ENCODE measurements at places on chromosomes 16 and 17.

DNA sequence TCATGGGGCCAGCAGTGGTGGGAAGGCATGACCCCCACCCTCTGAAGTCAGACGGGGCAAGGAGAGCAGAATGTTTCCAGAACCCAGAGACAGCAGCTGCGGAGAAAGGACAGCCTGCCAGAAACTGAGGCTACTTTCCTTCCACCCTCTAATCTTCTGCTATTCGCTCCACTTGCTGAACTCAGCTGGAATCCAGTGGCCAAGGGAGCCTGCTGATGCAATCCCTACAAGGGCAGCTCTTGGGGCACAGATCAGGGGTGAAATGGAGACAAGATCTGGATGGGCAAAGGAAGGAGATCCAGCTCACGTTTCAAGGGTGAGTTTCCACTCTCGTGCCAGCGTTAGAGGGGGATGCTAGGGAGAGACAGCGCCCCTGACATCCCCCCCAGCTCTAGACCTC, 479.1 kb downstream of the SLC39A11 start:
- no peak for DNase-seq

GRCh38 chr17:74875155-74875976, 2.6 kb upstream of the FDXR start:
- no peak for DNase-seq

DNA sequence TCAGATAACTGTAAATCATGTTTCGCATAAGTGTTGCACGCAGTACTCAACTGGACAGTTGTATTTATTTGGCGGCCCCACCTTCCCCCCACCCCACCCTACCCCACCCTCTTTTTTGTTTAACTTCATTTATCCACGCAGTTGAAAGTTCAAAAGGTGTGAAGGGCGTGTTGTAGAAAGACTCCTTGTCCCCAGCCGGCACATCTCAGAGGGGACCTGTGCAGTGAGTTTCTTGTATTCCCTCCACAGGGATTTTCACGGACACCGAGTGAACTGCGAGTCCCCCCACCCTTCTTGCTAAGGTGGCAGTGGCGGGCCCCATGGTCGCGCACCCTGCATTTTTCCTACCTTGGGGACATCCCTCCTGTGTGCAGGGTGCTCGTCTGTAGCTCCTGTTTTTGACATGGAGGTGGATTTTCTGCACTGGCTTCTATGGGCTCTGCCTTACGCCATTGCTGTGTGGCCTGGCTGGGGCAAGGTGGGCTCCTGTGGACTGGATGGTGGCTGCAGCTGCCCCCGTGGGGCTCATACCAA, 36.2 kb downstream of the ADCY7 start:
- no peak for DNase-seq

- no peak for DNase-seq
These were observed 30.7 kb upstream of the EIF1 start for GRCh38 chr17:41657936-41658335.

DNA sequence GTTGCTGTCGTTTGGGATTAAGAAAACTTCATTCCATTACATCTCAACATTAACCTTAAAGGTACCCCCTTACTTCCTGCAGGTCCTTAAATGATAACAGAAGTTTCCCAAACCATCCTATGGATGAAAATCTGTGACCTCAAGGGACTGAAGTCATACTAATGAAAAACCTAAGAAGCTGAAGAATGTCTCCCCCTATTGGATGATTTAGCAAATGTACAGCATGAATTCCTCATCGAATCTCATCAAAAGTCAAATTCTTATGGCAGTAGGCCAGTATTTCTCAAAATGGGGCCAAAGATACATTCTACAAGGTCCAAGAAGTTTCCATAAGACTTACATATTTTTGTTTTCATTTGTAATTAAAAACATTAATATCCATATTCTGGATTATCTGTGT, 13.5 kb downstream of the SCO1 start:
- DNase-seq = no peak

DNA sequence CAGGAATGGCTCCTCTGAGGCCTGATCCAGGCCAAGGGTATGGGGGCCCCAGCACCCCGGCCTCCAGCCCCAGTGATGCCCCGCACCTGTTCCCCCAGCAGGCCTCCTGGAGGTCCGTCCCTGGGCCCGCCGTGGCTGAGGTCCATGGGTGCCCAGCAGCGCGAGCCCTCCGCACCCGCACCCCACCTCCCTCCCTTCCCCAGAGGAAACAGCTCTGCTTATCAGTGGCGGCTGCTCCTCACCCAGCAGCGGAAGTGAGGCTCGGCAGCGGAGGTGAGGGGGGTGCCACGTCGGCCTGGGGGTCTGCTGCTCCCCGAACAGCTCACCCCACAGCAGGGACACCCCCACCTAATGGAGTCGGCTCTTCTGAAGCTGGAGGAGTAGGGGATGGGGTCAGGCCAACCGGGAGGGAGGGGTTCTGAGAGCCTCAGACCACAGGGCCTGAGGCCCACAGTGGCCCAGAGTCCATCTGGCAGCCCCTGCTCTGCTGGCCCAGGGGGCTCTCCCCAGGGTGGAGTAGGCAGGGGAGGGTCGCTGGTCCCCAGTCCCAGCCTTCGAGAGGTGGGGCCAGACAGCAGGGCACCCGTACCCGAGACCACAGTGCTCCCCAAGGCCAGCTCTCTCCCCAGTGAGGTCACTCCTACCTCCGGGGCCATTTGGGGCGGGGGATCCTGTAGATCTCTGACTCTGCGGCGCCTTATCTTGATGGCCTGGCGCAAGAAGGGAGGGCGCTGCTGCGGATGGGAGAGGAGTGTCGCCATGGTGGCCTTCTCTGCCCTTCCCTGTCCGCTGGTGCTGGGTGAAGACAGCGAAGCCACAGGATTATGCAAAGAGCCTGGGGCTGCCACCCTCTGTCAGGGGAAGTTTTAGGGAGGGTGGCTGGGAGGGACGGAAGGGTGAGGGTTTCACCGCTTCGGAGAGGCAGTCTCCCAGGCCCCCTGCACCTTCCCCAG, at the start of gene UNC13D:
TSS of gene UNC13D (minus strand) at position 828 of the 953 bp plus-strand sequence. CDS start at position 761, 67 bp downstream.
- DNase-seq = peak; percentile 67

DNA sequence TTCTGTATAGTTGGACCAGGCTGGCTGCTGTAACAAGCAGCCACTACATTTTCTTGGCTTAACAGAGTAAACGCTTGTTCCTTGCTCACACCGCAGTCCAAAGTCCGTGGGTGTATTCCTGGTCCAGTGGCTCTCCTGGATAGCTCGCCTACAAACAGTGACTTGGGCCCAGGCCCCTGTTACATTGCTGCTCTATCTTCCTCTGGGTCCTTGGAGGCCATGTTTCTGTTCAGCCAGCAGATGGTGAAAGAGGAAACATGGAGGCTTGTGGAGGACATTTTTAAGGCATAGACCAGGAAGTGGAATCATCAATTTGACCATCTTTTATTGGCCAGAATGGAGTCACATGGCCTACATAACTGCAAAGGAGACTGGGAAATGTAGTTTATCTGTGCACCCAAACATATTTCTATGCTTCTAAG, 55.1 kb downstream of the ATP2C2 start:
- no peak for DNase-seq

DNA sequence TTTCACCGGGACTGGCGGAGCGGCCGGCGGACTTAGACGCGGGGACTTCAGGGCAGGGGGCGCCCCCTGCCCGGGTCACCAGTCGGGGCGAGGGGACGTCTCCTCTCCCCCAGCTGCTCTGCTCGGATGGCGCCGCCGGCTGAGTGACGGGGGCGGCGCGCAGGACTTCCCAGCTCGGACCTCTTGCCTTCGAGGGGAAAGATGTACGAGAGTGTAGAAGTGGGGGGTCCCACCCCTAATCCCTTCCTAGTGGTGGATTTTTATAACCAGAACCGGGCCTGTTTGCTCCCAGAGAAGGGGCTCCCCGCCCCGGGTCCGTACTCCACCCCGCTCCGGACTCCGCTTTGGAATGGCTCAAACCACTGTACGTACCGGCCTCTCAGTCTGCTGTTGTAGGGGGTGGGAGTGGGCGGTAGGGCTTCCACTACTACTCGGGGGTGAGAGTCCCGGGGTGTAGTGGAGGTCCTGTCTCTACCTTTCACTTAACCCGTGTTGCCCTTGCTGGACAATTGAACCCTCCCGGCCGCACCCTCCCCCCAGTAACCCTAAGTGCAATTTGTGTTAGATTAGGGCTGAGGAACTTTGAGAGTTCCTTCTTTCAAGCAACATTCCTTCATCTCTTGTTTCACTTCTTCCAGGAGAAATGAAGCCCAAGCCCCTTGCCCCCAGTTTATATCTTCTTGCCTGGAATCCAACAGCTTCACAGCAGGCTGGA, 21.9 kb downstream of the GJD3 start:
- no peak for DNase-seq

DNA sequence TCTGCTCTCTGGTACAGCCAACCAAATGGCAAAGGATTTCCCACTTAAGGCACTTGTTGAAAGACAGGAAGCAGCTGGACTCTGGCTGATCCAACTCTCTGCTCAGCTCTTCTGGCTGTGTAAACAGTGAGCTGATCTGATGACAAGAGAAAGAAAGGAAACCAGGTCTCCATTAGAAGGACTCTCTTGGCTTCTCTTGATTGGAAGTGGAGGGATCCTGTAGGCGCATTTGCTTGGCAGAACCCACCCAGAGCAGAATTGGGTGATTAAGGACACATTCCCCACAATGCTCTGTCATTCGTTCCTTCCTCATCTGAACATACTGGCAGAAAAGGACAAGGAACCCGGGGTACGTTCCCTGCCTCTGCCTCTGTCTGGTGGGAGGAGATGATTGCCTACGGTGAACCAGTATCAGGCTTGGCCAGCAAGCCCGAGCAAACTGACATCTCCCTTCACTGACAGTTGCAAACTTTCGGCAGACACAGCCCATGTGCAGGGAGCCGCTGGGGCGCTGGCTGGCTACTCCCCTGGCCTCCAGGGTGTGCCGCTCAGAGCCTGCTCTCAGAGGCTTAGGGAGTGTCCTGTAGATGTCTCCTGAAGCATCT, 29.1 kb downstream of the LDHD start:
- DNase-seq = no peak

DNA sequence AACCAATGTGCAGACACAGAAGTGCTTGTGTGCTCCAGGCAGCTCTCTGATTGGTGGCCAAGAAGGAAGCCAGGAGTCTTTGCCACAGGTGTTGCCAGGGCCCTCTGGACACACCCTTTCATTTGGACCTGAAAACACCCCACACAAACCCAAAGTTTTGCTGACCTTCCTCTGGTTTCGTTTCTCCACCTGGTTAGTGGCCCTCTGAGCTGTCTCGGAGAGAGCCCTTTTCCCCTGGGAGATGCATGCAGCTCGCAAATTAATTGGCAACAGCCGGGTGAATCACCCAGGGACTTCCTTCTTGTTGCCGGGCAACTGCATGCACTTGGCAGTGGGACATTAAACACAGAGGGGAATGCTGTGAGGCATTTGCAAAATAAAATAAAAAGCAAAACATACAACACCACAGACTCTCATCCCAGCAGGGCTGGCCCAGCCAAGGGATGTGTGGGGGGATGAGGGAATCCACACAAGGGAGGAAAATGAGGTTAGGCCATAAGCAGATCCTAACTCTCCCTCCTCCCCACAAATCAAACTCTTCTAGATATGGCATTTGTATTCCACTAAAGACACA, 286.6 kb downstream of the SOX9 start:
- no peak for DNase-seq

DNA sequence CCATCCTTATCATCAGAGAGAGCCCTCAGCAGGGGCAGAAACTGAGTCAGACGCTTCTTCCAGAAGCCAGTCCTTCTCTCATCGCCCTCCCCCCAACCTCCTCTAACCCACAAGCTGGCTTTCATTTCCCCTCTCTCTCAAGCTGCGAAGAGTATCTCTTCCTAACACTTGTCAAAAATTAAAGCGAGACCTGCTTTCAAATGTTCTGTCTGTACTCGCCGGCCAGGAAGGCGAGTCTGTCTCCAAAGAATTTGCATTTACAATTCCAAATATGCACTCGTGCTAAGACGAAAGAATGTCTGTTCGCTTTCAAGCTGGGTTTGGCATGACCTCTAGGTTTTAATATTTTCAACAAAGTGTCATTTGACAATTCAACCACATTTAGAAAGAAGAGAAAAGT, 140.4 kb downstream of the RGS9 start:
- DNase-seq = no peak

DNA sequence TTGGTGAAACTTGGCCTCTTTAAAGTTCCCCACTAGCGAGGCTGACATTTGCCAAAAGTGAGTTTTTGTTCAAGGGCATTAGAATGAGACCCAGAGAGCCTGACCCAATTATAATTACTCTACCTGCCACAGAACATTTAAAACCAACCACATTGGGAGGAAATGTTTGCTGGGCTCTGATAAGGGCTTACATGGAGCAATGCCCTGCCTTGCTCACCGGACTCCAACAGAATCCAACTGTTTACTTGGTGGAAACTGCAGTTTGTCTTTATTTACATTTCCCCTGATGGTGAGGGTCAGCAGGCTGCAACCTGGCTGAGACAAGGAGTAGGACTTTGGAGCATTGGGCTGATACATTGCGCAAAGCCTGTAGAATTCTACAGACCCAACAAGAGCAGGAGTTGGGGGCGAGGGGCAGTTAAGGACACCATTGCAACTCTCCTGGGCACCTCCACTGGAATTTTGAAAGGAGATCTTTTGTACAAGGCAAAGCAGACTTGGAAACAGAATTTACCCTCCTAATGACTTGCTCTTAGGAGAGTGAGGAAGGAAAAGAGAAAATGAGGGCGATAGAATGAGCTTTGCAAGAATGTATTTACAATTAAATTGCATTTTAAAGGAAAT, 368.6 kb downstream of the SHISA9 start:
- DNase-seq = no peak

- DNase-seq = no peak
These were observed 3.6 kb upstream of the PHF12 start for GRCh38 chr17:28954886-28955285.

DNA sequence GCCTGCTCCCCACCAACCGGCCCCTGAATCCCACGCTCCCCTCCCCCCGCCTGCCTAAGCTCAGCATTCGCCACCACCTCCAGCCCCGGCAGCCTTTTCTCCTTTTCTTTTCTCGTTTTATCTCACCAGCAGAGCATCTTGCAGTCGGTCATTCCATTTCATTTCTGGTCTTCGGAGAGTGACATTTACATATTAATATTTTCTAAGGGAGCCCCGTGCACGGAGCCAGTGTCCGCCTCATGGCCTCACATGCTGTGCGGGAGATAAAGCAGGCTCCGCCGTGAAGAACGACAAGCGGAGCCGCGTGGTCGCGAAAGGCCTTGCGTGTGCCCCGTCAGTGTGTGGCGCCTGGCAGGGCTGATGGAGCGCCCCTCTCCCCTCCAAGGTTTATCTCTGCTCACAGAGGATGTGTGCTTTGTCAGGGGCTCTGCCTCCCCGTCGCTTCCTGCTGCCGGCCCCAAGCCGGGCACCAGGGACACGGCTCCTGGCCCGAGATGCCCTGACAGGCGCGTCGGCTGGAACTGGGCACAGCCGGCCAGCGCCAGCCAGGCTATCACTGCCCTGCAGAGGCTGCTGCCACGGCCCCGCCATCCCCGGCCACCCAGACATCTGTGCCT, 95.5 kb upstream of the GSE1 start:
- no peak for DNase-seq

- no peak for DNase-seq
These were observed 77.1 kb upstream of the METRNL start for GRCh38 chr17:83002118-83002805.
